ENCODE measurements at places on chromosomes 5 and 9. TPM values are rescaled to one million over a fixed set of nuclear protein-coding genes. Genes with fewer than 3 reads are reported as not detected.

The NKD2 gene
- 0.89 TPM for total RNA-seq

DNA sequence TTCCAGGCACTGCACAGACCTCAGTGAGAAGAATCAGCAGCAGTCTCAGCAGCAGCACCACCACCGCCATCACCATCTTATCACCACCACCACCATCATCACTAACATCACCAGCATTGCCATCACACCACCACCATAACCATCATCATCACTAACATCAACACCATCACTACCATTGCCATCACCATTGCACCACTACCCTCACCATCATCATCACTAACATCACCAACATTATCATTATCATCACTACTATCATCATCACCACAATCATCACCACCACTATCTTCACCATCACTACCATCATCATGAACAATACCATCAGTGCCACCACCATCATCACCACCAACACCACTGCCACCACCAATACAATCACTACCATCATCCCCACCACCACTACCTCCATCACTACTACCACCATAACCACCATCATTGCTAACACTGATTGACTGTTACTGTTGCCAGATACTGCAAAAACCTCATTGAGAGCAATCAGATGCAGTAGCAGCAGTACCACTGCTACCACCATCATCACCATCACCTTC, 61.7 kb downstream of the ABLIM3 start:
- DNase-seq = no peak

The SPINK7 gene
- total RNA-seq = not detected

The PCDHGB3 gene
- total RNA-seq = 9.7 TPM

GRCh38 chr5:43301653-43302091, 11.5 kb downstream of the HMGCS1 start:
- no peak for DNase-seq

DNA sequence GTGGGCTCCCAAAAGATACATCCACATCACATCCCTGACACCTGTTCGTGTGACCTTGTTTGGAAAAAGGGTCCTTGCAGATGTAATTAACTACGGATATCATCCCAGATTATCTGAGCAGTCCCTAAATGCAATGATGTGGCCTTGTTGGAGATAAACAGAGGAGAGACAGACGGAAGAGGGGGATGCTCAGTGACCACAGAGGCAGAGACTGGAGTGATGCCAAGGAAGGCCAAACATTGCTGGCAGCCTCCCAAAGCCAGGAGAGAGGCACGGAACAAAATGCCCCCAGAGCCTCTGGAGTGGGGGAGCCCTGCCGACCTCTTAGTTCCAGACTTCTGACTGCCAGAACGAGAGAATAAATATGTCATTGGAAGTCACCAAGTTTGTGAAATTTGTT, 15.0 kb upstream of the VAV2 start:
- no peak for DNase-seq

The PCDHGB5 gene
- 16.3 TPM for total RNA-seq

DNA sequence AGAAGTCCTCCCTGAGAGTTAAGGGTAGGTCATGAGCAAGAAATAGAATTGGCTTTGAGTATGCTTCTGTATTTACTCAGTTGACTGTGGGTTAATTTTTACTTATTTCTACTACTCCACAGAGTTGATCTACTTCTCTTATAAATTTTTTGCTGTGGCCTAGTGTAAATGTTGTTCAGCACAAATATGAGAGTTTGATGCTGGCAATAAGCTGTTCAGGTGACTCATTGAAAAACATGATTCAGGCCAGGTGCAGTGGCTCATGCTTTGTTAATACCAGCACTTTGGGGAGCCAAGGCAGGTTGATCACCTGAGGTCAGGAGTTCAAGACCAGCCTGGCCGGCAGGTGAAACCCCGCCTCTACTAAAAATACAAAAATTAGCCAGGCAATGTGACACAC, 4.5 kb upstream of the CDK7 start:
- no peak for DNase-seq

DNA sequence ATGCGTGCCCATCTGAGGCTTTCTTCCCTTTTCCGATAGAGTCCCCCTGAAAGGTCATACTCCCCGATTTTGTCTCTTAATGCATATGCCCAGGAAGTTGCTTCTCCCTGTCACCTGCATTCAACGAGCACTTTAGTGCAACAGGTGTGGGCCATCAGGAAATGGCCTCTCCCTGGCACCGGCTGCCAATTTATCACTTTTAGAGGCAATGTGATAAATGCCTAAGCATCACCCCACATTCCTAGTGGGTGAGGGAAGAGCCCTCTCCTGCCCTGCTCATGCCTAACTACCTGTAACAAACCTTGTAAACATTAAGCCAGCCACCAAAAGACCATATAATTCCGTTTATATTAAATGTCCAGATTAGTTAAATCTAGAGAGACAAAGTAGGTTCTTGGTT, 1.1 kb upstream of the SNAPC3 start:
- no peak for DNase-seq

DNA sequence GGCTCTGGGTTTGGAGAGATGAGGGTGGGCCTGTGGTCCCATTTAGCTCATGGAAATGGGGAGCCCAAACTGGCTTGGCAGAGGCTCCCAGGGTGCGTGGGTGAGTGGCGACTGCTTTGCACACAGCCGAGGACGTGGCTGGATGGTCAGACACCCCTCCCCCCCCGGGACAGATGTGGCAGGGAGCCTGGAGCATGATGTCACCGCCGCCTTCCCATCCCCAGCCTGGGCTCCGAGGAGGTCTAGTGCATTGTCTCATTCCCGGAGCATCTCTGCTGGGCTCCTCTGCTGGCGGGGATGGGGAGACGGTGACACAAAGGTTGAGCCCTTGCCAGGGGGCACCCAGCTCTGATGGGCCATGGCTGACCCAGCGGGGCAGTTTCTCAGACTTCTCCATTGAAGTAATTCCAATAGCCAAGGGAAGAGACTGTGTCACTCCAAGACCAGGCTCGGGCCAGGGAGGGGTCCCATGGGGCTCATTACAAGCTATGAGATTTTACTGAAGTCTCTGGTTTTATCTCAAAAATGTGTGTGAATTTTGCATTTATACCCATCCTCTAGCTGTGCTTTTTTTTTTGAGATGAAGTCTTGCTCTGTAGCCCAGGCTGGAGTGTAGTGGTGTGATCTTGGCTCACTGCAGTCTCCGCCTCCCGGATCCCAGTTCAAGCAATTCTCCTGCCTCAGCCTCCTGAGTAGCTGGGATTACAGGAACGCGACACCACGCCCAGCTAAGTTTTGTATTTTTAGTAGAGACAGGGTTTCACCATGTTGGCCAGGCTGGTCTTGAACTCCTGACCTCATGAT, 36.1 kb downstream of the HMCN2 start:
- peak; percentile 74 for DNase-seq

DNA sequence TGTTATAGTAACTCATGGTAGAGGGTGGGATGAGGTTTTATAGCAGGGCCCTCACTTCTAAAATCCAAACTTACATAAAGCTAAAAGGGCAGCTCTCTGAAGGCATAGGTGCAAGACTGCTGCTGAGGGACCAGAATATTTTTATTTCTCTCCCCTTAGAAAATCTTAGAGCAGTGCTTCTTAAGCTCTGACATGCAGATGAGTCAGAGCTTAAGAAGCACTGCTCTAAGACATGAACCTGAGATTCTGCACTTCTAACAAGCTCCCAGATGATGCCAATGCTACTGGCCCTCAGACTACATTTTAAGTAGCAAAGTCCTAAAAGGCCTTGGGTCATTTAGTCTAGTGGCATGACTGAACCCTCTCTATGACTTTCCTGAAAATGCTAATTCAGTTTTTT, 97.6 kb upstream of the SPRY4 start:
- no peak for DNase-seq

DNA sequence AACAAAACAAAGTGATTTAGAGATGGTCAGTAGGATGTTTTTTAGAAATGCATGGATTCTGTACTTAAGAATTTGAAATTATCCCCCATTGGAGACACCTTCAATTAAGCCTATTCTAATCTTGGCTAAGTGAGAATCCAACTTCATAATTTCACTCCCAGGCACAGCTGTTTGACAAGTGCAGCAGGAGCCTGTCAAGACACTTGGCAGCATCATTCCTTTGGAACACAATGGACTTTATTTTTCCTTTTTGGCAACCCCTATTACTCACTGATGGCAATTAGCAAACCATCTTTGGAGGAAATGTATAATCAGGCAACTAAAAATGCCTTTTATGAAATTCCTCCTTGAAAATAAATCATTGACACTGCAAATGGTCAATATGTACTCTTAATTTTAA, 194.7 kb downstream of the GLIS3 start:
- DNase-seq = no peak

DNA sequence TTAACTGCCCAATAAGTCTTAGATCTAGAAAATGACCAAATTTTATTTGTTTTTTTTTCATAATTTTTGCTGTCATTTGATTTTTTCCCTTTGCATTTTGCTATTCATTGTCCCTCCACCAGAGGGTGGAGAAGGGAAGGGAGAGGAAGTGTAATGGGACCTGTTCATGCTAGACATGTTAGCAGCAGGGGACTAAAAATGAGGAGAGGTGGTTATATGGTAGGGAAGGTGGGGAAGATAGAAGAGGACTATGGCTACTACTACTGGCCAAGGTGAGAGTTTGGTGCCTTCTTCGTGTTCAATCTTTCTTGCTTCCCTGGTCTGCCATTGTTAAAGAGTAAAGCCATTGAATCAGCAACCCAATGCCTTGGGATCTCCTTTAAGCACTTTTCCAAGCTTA, 6.4 kb downstream of the GRIA1 start:
- DNase-seq = no peak

The UAP1L1 gene
- 18.3 TPM for total RNA-seq

The IFNA13 gene
- not detected for total RNA-seq

DNA sequence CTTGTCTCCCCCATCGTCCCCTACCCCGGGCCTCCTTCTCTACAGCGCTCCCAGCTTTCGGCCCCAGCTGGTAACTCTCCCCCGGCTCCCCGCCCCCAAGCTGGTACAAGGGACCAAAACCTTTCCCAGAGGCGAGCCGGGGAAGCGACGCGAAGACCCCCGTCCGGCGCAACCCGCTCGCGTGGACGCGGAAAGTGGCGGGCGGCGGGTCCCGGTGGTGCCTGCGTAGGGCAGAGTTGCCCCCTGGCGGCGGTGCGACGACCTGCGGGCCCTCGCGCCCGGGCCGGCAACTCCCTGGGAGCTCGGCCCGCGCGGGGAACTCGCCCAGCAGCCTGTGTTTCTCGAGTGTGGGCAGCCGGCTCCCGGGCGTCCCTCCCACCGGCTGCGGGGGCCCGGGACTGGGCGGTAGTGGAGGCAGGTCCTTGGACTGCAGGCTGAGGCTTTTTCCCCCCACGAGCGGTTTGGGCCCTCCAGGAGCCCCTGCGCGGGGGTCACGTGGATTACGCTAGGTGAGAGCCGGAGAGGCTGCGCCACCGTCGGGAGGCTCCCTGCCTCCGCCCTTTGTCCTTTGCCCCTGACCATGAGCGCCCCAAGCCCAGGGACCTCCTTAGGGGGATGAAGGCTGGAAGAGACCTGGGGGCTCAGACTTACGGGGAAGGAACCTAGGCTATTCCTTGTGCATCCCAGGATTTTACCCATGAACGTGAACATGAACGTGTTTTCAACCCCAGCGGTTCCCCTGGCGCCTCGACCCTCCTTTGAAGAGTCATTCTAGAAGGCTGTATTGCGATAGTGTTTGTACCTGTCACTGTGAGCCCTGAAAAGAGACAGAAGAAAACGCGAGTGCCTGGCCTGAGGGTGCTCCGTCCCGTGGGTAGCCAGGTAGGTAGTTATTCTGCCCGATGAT, 2.9 kb upstream of the FOXD1 start:
- DNase-seq = peak; percentile 91

The PAXX gene
- total RNA-seq = 46.6 TPM

DNA sequence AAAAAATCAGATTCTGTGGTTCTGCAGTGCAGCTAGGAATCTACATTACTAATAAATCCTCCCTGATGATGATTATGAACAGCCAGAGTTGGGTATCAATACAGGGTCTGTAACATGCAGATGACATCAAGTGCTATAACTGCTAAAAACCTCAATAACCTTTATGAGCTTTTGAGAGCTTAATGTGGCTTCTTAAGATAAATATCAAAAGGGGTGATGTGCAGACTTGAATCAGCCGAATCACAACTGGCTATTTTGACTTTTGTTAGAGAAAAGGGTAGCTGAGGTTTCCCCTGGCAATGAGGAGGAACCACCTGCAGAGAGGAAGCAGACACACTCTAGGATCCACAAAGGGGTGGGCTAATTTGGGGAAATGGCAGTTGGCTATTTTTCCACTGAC, 30.2 kb downstream of the CAPSL start:
- DNase-seq = no peak

GRCh38 chr5:18305288-18305924, 671.1 kb downstream of the TAF11L14 start:
- no peak for DNase-seq

DNA sequence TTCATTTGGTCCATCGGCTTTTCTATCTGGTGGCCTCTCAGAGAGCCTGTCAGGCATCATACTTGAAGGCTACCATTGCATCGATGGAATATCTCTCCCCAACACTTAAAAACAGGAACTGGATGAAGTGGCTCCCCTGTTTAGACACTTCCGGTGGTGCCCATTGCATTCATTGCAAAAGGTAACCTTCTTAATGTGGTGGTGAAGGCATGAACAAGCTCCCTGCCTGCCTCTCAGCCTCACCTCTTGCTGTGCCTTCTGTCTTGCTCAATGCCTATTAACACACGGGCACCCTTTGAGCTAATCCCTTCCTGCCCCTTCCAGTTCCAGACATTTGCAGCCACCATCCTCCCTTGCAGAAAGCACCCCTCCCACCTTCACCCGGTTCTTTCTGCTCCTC, 233.1 kb upstream of the MSX2 start:
- no peak for DNase-seq

DNA sequence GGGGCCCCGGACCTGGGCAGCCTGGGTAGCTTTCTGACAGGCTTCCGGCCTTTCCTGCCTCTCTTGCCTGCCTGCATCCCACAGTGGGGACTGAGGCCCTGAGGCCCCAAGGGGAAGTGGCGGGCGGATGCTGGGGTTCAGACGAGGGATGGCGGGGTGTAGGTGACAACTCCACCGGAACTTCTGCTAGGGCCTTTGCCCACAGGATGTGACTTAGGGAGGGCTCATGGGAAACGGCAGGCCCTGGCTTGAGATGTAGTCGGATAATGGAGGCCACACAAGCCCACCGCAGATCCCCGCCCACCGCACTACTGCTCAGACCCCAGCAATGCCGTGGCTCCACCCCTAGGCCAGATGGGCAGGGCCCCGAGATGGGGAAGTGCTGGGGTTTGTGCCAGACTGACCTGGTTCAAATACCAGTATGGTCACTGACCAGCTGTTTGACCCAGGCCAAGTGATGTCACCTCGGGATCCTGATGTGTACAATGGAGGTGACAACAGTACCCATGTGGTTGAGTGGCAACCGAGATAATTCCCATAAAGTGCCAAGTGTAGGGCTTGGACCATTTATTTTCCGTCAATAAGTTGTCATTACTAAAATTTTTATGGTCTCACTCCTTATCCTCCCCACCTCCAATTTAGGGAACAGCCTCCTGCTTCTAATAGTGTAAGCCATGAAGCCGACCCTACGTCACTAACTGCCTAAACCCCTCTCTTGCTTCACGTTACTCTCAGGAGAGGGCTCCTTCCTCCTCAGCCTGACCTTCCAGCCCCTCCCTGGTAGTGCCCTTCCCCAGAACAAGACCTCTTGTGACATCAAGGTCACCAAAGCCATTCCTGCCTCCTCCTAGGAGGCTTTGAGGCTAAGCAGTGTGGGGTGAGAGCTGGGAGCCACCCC, 2.5 kb upstream of the CDK9 start:
- no peak for DNase-seq

- no peak for DNase-seq
Observed at GRCh38 chr9:33117306-33117705, 40.8 kb upstream of the SMU1 start.

Measured in sciatic nerve (tissue), 2 donors.